Stimulated activated CD4-positive, alpha-beta T cell treated with anti-CD3 and anti-CD28 coated beads, Interleukin-12 subunit alpha, Interleukin-12 subunit beta, amount 100 ng/mL, for 48 hours (primary cell): ENCODE measurements at places on chromosomes 7 and 10.

DNA sequence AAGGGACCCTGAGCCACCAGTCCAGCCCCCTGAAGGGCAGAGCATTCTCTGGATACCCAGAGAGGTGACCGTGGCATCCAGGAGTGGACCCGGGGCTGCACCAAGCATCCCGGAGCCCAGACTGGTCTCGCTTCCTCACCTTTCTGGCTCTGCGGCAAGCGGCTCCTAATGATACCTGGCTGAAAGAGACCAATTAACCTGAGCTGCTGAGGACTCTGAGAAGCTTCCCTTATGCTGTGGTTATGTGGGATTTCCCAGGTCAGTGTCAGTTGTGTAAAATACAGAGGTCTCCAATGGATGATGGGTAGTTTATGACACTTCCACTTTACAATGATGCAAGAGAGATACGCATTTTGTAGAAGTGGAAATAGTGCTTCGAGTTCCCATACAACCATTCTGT lies 51.5 kb downstream of the PFKFB3 start:
- DNase-seq: no peak

DNA sequence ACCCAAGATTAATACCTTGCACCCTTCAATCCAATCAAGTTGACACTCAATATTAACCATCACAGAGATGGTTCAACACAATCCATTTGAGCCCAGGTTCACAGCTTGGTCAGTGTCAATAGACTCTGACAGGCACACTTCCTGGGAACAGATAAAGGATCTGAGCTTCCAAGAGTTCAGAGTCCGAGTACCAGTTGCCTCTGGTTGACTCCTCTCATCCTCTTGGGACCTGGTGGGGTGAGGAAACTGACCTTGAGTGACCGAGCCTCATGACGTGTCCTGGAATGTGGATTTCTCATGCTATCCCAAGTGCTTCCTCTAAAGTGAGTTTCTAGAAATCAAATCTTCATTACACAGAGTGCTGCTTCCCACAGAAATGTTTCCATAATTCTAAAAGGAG lies 162.0 kb downstream of the CYP26A1 start:
- no peak for DNase-seq

DNA sequence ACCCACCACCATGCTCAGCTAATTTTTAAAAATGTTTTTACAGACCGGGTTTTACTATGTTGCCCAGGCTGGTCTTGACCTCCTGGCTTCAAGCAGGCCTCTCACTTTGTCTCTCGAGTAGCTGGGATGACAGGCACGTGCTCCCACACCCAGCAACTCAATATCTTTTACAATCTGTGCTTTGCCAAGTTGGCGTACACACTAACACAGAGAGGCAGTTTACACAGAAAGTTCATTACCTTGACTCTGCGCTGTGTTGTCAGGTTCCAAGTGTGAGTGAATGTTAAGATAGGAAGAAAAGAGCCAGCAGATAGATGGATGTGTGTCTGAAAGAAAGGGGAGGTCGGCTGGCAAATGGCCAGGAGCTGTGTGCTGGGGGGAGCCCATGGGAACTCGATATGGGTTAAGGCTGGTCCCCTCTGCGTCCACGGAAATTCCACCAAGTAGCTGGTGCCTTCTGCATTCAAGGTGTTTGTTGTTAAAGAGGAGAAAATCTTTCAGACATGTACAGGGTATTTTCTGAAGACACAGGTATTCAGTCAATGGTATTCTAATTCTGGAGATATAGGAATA lies 299.8 kb downstream of the CAMK1D start:
- no peak for DNase-seq

DNA sequence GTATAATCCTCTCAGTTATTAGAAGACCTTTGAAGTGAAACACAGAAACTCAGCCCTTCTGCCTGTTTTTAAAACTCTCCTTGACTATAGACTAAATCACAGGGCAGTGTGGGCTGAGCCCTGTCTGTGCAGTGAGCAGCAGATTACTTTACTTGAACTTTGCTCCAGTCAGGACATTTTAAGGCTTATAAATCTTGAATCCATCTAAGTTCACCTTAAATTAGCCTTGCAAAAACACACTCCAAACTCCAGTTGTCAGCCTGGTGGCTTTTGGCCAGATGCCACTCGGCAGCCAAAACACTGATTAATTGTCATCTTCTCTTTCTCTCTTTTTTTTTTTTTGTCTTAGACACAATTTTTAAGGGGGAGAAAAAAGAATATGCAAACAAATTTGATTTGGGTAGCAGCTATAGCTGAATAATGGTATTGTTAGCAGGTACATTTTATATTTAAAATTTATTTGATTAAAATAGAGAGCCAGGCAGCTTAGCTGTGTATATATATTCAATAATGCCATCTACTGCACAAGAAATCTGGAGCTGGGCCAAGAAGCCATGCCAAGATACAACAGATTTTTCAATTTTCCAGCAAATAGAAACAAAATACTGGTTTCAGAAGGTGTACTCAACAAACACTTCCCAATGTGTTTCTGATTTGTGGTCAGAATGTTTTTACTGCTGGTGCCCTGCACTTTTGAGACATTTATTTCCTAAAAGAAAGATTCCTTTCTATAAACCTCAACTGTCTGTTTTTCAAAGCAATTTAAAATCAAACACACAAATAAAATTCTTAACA lies 247.7 kb downstream of the TFEC start:
- no peak for DNase-seq

DNA sequence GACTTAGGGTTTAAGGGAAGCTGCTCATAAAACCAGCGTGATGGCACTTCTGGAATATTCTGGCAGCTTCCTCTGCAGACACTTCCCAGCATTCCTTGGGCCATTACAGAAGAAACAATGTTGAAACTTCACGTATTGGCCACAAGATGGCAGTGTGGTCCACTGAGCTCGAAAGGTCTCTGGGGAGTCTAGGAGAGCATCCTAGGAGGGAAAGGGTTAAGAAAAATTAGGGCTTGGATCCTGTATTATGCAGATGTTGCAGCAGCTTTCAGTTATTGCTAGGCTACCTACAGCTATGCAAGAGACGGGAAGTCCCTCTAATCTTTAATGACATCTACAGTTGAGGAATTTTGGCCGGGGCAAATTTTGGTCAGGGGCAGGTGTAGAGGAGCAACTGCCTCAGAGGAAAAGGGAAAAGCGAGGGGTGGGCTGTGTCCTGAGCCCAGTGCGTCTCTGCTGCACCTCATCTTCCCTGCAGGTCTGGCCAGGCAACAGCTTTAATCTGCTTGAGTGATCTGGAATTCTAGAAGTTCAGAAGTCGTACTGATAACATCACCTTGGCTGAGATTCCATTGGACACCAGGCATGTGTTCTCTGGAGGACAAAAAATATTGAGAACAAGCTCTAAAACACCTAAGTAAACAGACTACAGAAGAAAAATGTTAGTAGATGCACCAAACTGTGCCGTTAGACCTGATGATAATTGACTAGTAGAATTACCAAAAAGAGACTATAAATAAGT lies 220.8 kb upstream of the PRSS58 start:
- no peak for DNase-seq

DNA sequence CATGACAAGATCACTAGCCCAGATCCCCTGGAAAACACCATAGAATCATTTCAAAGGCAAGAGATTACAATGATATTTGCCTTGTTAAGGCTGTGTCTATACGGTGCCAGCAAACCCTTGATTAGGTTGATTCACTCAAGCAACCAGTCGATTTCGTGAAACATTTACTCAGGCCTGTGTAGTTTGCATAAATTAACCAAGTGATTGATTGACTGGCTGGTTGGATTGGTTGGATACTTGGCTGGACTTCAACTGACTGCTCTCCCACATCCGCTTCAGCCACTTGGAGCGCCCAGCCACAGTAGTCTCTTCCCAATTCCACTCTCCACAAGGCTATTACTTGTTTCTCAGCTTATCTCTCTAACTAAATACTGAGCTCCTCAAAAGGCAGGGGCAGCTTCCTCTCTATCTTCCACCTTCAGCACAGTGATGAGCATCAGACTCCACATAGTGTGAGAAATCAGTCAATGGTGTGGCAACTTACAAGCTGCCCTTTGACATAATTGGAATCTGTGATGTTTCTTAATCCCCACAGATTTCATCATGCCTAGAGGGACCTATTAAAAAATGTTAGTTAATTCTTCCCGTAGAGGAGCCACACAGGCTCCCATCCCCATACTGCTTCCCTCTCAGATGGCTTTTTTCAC lies 217.4 kb downstream of the GRM8 start:
- DNase-seq: no peak

- DNase-seq: no peak
Observed at GRCh38 chr7:105963038-105963667, at the start of gene CDHR3. Gene CDHR3 (plus strand): TSS chr7:105963264. CDS start chr7:105963319, 55 bp downstream.

DNA sequence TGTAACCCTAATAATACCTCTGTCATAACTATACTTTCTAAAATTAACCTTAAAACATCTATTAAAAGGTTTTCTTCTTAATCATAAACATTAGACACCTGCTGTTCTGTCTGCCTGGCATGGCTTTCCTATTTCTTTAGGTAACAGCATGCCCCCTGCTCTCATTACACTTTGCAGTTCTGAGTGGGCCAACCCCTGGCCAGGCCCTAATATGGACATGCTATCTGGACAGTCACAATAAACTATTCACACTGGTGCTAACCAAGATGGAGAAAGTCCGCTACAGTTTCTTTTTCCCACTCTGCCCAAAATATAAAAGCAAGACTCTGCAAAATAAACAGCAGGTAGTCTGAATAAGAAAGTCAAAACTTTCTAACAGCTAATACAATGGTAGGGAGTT lies 84.0 kb downstream of the ELAPOR2 start:
- DNase-seq: no peak

- no peak for DNase-seq
Observed at GRCh38 chr7:158074896-158075632, 512.6 kb downstream of the PTPRN2 start.

- no peak for DNase-seq
Observed at GRCh38 chr10:21273400-21273968, 252.0 kb downstream of the SKIDA1 start.

GRCh38 chr7:88306590-88307048 lies at the start of gene STEAP4:
Gene STEAP4 (minus strand): TSS chr7:88306894. CDS start chr7:88284269, 22,625 bp downstream.
- no peak for DNase-seq

DNA sequence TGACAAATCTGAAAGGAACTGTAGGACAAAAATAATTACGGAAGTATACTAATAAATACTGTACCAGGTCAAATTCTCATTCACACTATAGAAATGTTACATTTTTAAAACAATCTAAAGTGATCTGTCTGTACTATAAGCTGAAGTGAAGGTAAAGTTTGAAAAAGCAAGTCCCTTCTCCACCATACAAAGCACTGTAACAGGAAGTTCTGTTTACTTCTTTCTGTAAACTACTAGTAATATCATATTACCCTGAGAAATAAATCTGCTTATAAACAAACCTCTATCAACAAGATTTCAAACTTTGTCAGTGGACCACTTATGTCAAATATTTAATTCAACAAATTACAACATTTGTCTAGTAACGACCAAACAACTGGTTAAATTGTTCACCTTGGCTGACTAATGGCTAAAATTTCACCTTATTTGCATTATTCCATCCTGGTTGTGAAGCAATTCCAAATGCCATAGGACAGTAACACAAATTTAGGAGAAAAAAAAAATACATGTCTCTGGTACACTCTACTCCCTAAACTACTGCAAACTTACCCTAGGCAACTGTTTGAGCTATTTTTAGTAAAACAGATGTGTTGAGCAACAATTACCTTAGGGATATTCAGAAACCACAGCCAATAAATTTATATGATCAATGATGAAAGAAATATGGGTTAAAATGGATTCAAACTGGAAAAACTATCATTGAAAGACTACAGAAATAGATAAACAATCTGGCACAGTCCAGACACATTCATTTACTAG lies 126.0 kb downstream of the NRBF2 start:
- no peak for DNase-seq

- DNase-seq: no peak
Observed at GRCh38 chr7:16559497-16560179, 33.0 kb downstream of the LRRC72 start.

DNA sequence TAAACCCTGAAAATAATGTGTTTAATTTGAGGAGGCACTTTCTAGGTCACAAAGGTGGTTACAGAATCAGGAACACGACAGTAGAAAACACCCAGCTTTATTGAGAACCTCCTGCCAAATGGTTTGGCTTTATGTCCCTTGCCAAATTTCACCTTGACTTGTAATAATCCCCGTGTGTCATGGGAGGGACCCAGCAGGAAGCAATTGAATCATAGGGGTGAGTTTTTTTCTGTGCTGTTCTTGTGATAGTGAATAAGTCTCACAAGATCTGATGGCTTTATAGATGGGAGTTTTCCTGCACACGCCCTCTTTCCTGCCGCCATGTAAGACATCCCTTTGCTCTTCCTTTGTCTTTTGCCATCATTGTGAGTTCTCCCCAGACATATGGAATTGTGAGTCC lies 193.8 kb upstream of the KLF6 start:
- no peak for DNase-seq

- DNase-seq: no peak
Observed at GRCh38 chr10:130577039-130577438, 440.8 kb downstream of the GLRX3 start.

DNA sequence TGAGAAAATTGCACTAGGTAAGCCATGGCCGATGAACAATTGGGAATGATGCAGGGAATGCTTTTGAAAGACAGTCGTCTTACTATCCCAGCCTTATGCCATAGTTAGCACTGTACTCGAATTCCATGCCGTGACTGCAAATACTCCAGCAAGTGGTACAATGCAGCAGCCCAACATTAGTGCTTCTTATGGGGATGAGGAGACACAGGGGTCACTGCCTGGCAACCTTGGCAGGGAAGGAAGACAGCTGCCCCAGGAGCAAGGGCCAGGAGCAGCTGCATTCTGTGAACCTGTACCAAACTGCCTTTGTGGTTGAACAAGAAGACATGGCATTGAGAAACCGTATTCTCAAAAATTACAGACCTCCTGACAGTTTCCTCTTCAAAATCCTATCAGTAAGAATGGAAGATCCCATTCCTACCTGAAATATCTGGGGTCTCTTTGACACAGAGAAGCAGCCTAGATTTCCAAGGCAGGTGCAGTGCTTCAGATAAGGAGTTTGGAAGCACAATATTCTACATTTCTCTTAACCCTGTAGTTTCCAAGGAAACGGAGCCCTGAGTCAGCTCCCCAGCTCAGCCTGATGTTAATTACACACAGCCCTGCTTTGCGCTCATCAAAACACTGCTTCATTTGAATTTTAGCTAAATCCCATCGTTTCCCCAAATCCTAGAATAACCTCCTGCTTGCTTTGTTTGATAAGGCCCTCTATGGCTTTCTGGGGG lies 49.0 kb upstream of the FRMD4A start:
- no peak for DNase-seq

DNA sequence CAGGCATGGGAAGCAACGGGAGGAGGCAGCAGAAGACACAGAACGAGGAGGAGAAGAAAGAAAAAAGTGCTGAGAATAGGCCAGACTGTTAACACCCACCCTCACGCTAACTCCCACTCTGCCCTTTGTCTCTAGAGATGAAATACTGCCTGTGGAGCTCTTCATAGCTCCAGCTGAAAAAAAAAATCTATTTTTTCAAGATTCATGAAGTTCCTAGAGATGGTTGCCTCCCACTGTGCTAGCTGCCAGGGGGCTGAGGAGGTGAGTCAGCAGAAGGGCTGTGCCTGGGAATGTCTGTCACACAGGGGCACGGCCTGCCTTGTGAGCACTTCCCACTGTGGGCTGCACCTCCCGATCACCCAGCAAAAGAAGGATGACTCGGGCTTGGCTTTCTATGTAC lies 144.5 kb downstream of the RNF216 start:
- DNase-seq: no peak

- no peak for DNase-seq
Observed at GRCh38 chr7:134941185-134941900, 45.0 kb upstream of the AGBL3 start.

- no peak for DNase-seq
Observed at GRCh38 chr7:516606-517456, 2.8 kb downstream of the PDGFA start.
